ENCODE measurements at places on chromosomes 12 and 14.

GRCh38 chr12:123232472-123232806 is 502 bp downstream of the MPHOSPH9 start:
- DNase-seq, result no peak

DNA sequence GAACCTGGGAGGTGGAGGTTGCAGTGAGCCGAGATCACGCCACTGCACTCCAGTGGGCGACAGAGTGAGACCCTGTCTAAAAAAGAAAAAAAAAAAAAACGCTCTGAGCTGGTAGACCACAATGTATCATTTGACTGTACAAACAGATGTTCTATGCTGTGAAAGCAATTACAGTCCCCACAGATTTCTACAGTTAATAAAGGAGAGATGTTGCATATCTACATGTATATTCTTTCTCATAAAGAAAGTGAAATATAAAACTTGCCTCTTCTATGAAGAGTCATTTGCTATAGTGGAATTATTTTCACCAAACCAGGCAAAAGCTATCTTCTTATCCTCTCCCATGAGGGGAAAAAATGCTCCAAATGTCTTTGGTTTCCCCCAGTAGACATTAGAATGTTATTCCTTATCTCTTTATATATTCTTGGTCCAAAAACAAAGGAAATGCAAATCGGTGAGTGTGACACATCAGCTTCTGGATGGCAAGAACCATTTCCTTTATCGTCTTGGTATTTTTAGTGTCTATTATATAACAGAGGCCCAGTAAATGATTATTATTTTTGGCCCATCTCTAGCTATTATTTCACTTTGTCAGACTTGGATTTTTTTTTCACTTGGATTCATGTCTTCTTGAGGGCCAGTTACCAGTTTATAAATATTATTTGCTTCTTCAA is 230.4 kb downstream of the SSPN start:
- DNase-seq, result no peak

- no peak for DNase-seq
Observed at GRCh38 chr12:47778881-47779280, 5.8 kb downstream of the SLC48A1 start.

- peak; percentile 92 for DNase-seq
Observed at GRCh38 chr12:57893431-57894353, 47.2 kb upstream of the CTDSP2 start.

GRCh38 chr12:96811083-96811482 is 96.0 kb upstream of the NEDD1 start:
- DNase-seq, result no peak

DNA sequence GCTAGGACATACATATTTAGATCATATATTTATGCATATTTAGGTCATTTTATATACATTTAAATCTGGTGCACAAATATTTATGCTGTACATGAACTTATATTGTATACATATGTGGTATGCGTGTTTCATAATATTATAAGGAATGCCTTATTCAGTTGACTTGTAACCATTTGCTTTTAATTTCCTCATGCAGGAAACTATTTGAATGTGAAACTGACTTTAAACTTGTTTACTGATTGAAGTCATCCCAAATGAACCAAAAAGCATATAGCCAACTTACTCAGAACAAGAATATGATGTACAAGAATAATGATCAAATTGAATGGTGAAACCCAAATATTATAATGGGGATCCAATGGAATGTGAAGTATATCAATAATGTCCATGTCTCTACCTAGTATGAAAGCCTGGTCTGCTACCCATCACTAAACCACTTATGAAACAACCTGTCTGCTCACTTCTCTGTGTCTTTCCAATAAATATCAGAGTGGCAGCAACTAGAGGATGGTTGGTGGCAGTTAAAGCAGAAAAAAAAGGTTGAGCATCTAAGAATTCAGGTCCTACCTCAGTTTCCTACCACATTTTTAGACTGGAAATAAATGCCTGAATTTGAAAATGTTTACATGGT is 38.3 kb downstream of the RPS6KA5 start:
- no peak for DNase-seq

DNA sequence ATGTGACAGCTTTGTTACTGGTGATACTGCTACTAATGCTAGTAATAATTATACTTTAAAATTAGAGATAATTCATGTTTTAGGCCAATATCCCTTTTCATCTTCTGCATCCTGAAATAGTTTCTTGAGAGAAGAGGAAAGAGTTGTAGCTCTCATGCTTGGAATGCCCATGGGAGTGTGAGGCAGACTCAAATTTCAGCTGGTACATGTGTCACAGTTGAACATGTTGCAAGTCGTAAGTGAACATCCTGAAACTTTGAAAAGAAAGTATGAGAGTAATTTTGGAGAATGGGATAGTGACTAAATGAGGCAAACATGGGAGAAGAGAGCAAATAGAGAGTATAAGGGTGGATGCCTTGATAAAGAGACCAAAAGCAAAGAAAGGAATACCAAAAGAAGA is 168.0 kb downstream of the TMTC3 start:
- DNase-seq, result no peak

- DNase-seq, result no peak
Observed at GRCh38 chr12:113466454-113467141, 5.1 kb downstream of the LHX5 start.

DNA sequence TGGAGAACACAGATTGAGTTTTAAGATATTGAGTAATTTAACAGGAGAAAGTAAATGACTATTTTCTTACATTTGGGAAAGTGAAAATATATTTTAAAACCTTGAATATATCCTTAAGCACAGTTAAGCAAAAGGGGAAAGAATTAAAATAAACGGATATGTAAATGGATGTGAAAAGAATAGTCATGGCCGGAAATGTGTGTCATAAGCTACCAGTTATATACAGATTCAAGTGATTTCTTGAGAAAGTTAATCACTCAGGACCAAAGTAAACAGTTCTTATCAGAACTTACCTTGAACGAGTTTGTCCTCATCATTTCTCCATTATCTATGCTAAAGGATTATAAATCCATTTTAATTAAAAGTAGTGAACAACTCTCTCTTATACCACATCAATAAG is 33.4 kb downstream of the C12orf75 start:
- no peak for DNase-seq

GRCh38 chr14:61188978-61189808 is 91.9 kb downstream of the TMEM30B start:
- DNase-seq, result peak; percentile 17

DNA sequence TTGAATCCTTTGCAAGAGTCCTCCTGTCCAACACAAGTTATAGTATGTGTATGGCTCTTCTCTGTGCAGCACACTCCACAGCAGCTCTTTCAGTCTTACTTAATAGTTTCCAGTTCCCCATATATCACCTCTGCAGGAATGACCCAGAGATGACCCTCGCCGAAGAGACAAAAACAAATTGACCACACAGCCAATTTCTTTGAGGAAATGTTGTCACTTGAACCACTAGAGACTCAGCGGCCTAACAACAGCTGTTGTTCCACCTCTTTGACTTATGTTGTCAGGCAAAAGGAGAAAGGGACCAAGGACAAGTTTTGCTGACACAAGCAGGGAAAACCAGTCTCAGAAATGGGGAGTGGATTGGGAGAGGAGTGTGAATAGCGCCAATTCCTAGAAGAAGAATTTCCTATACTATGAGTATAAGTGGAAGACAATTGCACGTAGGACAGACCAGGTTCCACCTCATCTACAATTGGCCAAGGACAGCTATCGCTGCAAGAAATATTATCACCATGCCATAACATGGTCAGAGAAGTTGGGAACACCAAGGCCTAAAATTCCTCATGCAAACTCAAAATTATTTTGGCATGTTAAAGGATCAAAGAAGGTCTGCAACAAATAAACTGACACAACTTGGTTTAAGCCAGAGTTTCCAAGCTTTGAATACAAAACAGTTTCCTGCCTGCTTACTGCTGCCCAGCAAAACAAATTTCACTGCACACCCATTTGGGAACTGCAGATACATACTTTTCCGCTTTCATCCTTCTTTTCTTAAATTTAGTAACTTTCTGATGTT is 41.7 kb upstream of the ITPR2 start:
- no peak for DNase-seq

- DNase-seq, result no peak
Observed at GRCh38 chr12:124833693-124834122, 30.0 kb downstream of the SCARB1 start.

DNA sequence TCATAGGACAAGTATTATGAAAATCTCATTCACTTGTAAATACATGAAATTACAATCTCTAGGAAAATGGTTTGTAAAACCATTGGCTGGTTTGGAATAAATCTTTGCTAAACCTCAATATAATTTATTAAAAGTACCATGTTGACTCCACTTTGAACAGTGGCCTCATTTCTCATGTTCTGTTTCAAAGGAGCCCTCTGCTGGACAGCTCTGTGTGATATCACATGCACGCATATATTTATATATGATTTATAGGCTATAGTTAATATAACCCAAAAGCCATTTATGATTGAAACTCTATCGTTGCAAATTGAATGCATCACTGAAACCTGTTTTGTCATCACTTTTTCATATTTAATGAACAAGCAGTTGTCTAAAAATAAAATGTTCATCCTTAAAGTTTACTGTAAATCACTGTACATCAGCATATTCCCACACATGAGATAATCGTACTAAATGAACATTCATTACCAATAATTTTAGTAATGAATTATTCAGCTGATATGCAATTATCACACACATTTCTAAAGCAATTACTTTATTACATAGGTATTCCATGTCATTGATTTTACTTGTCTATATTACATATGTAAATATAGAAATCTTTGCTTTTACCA is 493.8 kb downstream of the NPAS3 start:
- no peak for DNase-seq

GRCh38 chr12:68814490-68815231 is 6.7 kb downstream of the MDM2 start:
- DNase-seq, result no peak

DNA sequence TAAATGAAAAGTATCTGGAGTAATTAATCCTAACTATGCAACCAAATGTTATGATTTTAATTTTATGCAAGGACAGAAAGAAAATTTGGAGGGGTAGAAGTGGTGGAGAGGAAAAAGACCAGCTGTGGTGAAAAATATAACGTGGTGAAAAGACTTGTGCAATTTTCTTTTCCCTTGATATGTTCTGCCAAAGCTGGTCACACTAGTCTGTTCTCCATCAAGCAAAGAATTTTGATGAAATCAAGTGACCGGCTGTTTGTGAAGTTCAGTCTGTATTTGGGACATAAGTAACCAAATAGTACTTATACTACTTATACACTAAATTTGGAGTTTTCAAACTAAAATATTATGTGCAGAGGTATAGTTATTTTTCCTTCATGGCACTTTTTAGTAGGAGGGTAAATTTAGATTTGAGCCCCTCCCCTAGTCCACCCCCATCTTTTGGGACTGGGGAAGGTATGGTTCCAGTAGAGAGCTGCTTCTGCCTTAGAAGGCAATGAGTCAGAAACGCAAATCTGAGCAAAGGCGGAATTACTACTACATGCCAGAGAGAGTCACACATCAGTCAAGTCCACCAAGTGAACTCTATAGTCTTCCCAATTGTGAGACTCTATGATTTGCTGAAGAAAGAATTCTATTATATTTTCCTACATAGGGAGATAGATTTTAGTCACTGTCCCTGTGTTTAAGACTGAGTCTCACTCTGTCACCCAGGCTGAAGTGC is 229.7 kb downstream of the SLC25A21 start:
- no peak for DNase-seq

GRCh38 chr12:30047516-30048254 is 263.9 kb upstream of the TMTC1 start:
- no peak for DNase-seq

DNA sequence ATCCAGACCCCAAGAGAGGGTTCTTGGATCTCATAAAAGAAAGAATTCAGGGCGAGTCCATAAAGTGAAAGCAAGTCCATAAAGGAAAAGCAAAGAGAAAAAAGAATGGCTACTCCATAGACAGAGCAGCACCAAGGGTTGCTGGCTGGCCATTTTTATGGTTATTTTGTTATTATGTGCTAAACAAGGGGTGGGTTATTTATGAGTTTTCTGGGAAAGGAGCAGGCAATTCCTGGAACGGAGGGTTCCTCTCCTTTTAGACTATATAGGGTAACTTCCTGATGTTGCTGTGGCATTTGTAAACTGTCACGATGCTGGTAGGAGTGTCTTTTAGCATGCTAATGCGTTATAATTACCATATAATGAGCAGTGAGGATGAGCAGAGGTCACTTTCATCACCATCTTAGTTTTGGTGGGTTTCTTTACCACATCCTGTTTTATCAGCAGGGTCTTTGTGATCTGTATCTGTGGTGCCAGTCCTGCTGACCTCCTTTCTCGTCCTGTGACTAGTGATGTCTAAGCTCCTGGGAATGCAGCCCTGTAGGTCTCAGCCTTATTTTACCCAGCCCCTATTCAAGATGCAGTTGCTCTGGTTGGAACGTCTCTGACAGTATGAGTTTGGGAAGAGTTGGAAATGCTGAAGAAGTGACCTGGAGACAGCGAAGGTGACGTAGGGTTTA is 100.5 kb downstream of the ZNF664 start:
- no peak for DNase-seq

GRCh38 chr14:57583396-57583795 is 89.7 kb upstream of the CCDC198 start:
- DNase-seq, result no peak

DNA sequence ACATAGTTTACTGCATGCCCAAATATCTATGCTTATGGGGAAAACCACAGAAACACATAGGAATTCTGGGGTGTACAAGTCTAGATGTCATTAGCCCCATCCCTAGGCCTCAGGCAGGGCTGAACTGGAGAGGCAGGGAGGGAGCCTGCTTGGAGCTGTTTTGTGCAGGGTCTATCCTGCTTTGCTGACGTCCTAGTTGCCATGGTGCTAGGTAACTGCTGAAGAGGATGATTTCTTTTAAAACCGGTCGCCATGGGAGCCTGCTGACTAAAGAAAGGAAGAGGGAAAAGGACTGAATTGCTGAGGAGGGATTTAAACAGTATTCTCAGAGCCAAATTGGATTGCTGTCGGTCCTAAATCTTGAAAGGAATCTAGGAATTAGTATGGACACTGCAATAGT is 10.7 kb downstream of the GPR19 start:
- peak; percentile 10 for DNase-seq

DNA sequence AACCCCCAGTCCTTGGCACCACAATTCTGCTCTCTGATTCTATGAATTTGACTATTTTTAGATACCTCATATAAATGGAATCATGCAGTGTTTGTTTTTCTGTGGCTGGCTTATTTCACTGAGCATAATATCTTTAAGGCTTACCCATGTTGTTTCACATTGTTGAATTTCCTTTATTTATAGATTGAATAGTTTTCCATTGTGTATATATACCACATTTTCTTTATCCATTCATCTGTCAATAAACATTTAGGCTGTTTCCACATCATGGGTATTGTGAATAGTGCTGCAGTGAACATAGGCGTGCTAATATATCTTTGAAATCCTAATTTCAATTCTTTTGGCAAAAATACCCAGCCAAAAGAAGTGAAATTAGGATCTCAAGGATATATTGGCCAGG is 126.7 kb upstream of the SLC38A2 start:
- no peak for DNase-seq

Data from large intestine (tissue), 12 donors.